ENCODE measurements at places on chromosomes 5 and 9. TPM values are rescaled to one million over a fixed set of nuclear protein-coding genes. Genes with fewer than 3 reads are reported as not detected.
A peak's percentile ranks its signal among the peaks of the same experiment; 100 is the strongest.

DNA sequence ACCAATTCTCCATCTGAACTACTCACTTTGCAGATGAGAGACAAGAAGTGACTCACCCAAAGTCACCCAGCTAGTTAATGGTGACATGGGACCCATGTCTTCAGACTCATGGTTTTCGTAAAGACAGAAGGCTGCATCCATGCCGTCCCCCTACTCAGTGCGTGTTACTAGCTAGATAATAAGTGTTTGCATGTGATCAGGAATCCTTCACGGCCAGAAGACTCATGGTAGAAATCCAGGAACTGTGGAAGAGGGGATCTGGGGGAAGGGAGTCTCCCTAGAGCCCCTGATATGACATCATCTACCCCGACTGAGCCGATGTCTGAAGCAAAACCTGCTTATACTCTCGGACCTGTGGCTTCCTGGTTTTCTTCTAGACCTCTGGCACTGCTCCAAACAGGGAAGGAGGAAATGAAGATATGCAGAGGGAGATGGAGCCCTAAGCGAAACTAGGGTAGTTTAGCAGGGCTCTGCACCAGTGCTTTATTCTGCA is 3.3 kb downstream of the RNF183 start:
- no peak overlapping the region for H3K27ac ChIP-seq
- peaks cover 12% of the 10 kb centered on the region for H3K27me3 ChIP-seq
- peaks cover 19% of the 10 kb centered on the region for H3K4me1 ChIP-seq
- no peaks in the 10 kb centered on the region for H3K36me3 ChIP-seq
- peak; percentile 35 for DNase-seq

GRCh38 chr9:6894135-6894534 is 136.4 kb downstream of the KDM4C start:
- H3K36me3 ChIP-seq = no peaks in the 10 kb centered on the region
- no peak overlapping the region for H3K27ac ChIP-seq
- no peak overlapping the region for H3K4me3 ChIP-seq
- H3K4me1 ChIP-seq = no peaks in the 10 kb centered on the region

DNA sequence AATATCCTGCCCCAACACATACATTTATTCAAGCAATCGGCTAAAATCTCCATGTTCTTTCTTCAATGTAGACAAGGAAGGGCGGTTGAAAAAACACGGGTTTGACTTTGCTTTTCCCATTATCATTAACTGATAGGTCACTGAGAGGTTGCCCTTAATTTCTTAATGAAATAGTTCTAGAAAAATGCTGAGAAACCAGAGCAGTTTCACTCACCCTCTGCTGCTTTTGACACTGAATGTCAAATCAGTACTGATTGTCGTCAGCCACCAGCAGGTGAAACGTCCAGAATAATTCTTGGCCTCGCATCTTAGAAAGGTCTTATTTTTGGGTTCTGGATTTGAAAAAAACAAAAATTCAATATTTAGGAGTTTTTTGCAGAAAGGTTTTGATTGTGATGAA is 8.1 kb downstream of the IL12B start:
- no peak overlapping the region for H3K4me3 ChIP-seq
- DNase-seq = no peak
- H3K27me3 ChIP-seq = peaks cover 58% of the 10 kb centered on the region
- no peak overlapping the region for H3K27ac ChIP-seq
- no peaks in the 10 kb centered on the region for H3K36me3 ChIP-seq

DNA sequence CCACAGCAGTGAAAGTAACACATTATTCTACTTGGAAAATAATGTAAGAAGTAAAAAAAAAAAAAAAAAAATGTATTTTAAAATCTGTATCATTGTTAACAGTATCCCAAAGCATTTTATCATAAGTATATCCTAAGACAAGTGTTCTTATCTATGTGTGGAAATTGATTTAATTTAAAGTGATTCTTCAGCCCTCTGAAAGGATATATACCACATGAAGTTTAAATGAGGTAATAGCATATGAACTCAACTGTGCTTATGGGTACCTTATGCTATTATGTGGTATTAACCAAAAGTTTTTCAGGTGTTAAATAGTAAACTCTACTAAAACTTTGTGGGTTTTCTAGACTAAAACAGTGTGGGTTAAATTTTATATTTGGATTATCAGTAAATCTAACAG is 2.8 kb upstream of the SECISBP2 start:
- H3K27me3 ChIP-seq = no peaks in the 10 kb centered on the region
- H3K27ac ChIP-seq = no peak overlapping the region
- H3K4me3 ChIP-seq = no peak overlapping the region
- H3K36me3 ChIP-seq = peaks cover 81% of the 10 kb centered on the region
- DNase-seq = no peak

- no peak overlapping the region for H3K27ac ChIP-seq
- H3K4me1 ChIP-seq = no peaks in the 10 kb centered on the region
- no peak for DNase-seq
- H3K36me3 ChIP-seq = no peaks in the 10 kb centered on the region
- peaks cover 63% of the 10 kb centered on the region for H3K27me3 ChIP-seq
Observed at GRCh38 chr5:135861641-135862040, 27.2 kb downstream of the SLC25A48 start.

- H3K27ac ChIP-seq = no peak overlapping the region
- no peak for DNase-seq
- no peaks in the 10 kb centered on the region for H3K36me3 ChIP-seq
- peaks cover 8% of the 10 kb centered on the region for H3K4me1 ChIP-seq
- H3K4me3 ChIP-seq = no peak overlapping the region
- no peaks in the 10 kb centered on the region for H3K27me3 ChIP-seq
Observed at GRCh38 chr5:74054139-74054538, 428.1 kb downstream of the ARHGEF28 start.

GRCh38 chr9:38117651-38118050 is 48.6 kb upstream of the SHB start:
- H3K4me1 ChIP-seq = peaks cover 15% of the 10 kb centered on the region
- peaks cover 5% of the 10 kb centered on the region for H3K27me3 ChIP-seq
- no peak for DNase-seq
- no peak overlapping the region for H3K4me3 ChIP-seq
- H3K27ac ChIP-seq = no peak overlapping the region

DNA sequence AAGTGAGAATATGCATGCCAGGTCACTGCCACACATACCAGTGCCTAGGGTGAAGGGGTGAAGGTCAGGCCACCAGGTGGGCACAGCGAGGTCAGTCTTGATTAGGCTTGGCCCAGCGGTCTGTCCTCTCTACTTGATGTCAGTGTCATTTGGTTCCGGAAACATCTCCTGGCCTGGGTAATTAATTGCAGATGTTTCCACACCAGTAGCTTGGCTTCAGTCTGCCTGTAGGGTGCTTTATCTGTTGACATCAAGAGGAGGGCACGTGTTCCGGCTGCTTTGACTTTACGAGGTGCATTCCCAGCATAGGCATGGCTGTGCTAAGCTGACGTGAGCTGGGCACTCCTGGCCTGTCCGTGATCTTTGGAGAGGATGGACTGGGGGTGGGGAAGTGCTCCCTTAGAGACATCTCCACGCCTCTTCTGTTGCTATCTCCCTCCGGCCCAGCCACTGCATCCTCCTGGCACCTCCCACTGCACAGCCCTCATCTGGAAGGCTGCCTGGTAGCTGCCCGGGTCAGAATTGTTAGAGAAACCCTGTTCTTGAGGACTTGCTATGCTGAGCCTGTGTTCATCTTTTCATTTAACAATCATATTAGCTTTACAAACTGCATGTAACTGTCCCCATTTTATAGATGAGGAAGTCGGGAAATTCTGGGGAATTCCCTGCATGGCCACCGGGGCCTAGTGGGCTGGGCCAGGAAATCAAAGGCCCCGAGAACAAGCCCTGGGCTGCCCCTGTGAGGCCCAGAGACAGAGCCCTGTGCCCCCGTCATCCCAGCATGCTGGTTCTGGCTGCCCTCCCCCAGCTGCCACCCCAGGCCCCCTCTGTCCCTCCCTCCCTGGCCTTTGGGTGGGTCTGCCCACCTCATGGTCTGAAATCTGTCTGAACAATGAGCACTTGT is 29.1 kb downstream of the JADE2 start:
- peak; percentile 55 for DNase-seq
- H3K27ac ChIP-seq = peak overlapping the region; percentile 71

- peaks cover 12% of the 10 kb centered on the region for H3K27me3 ChIP-seq
- H3K27ac ChIP-seq = no peak overlapping the region
- H3K4me3 ChIP-seq = no peak overlapping the region
- H3K36me3 ChIP-seq = no peaks in the 10 kb centered on the region
- no peaks in the 10 kb centered on the region for H3K4me1 ChIP-seq
Observed at GRCh38 chr9:132755096-132755495, 84.8 kb downstream of the GTF3C4 start.

DNA sequence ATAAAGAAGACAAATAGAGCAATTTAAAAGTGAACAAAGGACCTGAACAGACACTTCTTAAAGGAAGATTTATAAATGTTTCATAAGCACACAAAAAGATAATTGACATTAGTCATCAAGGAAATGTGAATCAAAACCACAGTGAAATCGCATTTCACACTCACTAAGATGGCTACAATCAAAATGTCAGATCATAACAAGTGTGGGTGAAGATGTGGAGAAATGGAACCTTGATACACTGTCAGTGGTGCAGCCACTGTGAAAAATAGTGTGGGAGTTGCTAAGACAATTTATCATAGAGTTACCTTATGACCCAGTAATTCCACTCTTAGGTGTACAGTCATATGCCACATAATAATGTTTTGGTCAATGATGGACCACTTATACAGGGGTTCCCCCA is 54.5 kb upstream of the HTR4 start:
- H3K27ac ChIP-seq = no peak overlapping the region
- no peak for DNase-seq
- H3K4me3 ChIP-seq = no peak overlapping the region
- H3K27me3 ChIP-seq = peaks cover 14% of the 10 kb centered on the region
- H3K4me1 ChIP-seq = no peaks in the 10 kb centered on the region

- no peak overlapping the region for H3K27ac ChIP-seq
- no peak overlapping the region for H3K4me3 ChIP-seq
- no peaks in the 10 kb centered on the region for H3K4me1 ChIP-seq
- H3K27me3 ChIP-seq = no peaks in the 10 kb centered on the region
- no peak for DNase-seq
Observed at GRCh38 chr5:2753452-2754420, 2.3 kb upstream of the IRX2 start.

GRCh38 chr9:89323390-89323789 is 5.1 kb downstream of the SECISBP2 start:
- H3K27me3 ChIP-seq = no peaks in the 10 kb centered on the region
- H3K4me1 ChIP-seq = peaks cover 16% of the 10 kb centered on the region
- peaks cover 16% of the 10 kb centered on the region for H3K36me3 ChIP-seq
- no peak overlapping the region for H3K4me3 ChIP-seq

DNA sequence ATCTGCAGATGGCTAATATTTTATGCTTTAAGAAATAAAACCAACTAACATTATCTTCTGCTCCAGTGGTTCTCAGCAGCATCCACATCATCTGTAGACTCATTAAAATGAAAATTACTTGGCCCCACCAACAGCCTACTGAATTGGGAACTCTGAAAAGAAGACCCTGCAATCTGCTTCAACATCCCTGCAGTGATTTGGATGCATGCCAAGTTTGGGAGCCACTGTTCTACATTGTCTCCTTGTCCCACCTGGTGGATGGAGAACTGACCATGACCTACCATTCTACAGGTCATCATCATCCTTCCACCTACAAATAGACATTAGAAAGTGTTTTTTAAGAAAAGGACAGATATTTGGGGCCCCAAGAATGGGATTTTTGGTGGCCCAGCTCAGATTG is 71.1 kb downstream of the ACER2 start:
- H3K27ac ChIP-seq = no peak overlapping the region
- DNase-seq = no peak
- H3K36me3 ChIP-seq = no peaks in the 10 kb centered on the region
- H3K4me3 ChIP-seq = no peak overlapping the region
- peaks cover 86% of the 10 kb centered on the region for H3K27me3 ChIP-seq

DNA sequence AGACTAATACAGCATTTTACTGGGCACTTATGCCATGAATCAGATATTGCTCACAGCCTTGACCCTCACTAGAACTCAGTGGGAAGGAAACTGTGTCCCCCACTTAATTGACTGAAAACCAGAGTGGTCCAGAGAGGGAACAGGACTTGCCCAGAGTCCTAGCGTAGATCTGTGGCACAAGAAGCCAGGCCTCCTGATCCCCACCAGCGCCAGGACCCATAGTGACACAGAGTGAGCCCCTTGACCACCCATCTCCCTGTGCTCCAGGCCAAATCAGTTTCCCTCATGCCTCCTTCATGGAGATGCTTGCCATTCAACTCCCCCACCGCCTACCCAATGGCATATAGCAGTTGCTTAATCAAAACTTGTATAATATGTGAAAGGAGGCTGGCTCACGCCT is 8.3 kb downstream of the KIF12 start:
- no peak overlapping the region for H3K4me3 ChIP-seq
- no peaks in the 10 kb centered on the region for H3K4me1 ChIP-seq

DNA sequence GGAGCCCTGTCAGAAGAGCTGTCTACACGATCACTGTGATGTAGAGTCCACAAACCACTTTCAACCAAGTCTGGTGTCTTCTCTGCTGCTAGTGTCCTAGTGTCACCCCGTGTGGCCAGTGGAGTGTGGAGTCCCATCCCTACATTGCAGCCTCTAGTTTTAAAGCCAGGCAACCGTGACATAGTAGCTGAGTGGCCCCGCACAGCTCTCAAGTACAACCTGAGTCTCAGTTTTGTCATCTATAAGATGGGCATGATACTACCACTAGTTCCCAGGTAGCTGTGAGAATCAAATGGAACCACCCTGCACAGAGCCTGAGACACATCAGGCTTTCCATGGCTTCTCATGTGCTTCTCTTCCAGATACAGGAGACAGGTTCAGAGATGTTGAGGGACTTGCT is 43.2 kb upstream of the AKNA start:
- H3K4me3 ChIP-seq = no peak overlapping the region
- H3K4me1 ChIP-seq = no peaks in the 10 kb centered on the region
- DNase-seq = no peak

DNA sequence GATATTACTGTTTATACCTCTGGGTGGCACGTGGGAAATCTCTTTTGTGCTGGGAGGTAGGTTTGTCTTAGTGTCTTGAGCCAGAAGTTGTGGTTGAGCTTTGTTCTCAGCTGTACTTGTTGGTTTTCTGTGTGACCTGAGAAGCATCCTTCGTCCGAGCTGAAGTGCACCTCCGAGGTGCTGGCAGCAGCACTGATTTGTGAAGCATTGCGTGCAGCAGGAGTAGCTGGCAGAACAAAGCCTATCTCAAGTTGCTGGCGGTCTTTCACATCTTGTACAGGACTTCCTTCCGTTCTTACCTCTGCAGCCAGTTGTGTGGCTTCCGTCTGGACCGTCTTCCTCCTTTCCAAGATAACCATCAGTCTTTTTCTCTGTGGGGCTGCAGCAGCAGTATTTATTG is 4.3 kb downstream of the PRRC2B start:
- peaks cover 35% of the 10 kb centered on the region for H3K36me3 ChIP-seq
- no peaks in the 10 kb centered on the region for H3K27me3 ChIP-seq
- peak overlapping the region; percentile 83 for H3K4me3 ChIP-seq
- no peak overlapping the region for H3K27ac ChIP-seq
- no peak for DNase-seq
- peaks cover 44% of the 10 kb centered on the region for H3K4me1 ChIP-seq

The CAMK4 gene
- 19.4 TPM for total RNA-seq

The ANKDD1B gene
- total RNA-seq = 1.6 TPM

The TMEM215 gene
- not detected for total RNA-seq

The GAPVD1 gene
- 32.6 TPM for total RNA-seq

The CCNO gene
- total RNA-seq = 12.5 TPM

The MAP1B gene
- total RNA-seq = 21.5 TPM

The TMC1 gene
- not detected for total RNA-seq

The PLPP7 gene
- not detected for total RNA-seq
